Activated T-cell treated with anti-CD3 and anti-CD28 coated beads, Interleukin-2, amount 50 U/mL, for 24 hours (primary cell): ENCODE measurements at places on chromosomes 3 and 15.

GRCh38 chr3:9795207-9795606 is 2.3 kb downstream of the ARPC4 start:
- no peak for DNase-seq

GRCh38 chr3:3201611-3202010 is 22.1 kb upstream of the CRBN start:
- DNase-seq = no peak

- no peak for DNase-seq
Observed at GRCh38 chr15:34239151-34239808, 14.5 kb downstream of the EMC4 start.

DNA sequence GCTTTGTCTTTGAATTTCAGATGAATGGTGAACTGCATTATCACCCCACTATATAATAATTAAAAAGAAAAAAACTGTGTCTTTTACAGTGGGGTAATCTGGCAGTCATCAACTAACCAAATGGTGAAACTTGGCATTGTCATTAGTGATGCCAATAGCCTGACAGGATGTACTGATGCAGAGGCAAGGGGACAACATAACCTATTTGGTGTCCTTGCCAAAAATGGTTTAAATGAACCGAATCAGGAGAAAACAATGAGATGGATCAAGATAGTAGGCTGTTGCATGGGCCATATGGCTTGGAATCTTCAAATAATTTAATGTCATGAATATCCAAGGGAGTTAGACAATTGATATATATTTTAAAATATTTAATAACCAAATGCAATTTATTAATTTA is 738.7 kb downstream of the FHIT start:
- DNase-seq = no peak

- peak; percentile 64 for DNase-seq
Observed at GRCh38 chr3:187027531-187028278, 97.4 kb downstream of the ST6GAL1 start.

DNA sequence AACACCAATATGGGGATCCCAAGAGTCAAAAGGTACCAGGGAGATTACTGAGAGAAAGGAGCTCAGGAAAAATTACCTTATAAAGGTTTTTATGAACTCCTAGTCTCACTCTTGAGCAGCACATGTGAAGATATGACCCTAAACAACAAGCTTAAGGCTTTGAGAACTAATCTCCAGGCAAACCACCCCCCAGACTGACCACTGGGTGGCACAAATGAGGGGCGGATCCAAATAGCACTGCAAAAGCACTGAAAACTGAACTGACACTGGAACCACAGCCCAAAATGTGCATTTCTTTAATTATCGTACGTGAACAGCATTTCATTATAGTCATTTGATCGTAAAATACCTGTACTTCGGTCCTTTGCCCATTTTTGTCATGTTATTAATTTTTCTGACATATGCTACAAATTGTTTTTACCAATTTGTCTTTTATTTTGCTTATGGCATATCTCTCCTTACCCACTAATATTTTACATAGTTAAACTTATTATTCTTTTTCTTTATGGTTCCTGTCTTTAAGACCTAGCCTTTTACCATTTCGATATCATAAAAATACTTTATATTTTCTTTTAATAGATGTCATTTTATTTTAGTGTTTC is 31.5 kb upstream of the TFDP2 start:
- peak; percentile 35 for DNase-seq

DNA sequence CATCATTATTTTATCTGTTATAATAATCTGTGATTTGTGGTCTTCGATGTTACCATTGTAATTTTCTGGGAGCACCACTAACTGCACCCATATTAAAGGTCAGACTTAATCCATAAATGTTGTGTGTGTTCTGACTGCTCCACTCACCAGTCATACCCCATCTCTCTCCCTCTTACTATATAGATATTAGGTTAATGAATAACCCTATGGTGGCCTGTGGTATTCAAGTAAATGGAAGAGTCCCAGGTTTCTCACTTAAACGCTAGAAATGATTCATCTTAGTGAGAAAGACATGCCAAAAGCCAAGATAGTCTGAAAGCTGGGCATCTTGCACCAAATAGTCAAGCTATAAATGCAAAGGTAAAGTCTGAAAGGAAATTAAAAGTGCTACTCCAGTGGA is 1358.5 kb downstream of the ROBO2 start:
- DNase-seq = no peak

- peak; percentile 63 for DNase-seq
Observed at GRCh38 chr3:9915254-9916141, 1.4 kb upstream of the IL17RC start.

DNA sequence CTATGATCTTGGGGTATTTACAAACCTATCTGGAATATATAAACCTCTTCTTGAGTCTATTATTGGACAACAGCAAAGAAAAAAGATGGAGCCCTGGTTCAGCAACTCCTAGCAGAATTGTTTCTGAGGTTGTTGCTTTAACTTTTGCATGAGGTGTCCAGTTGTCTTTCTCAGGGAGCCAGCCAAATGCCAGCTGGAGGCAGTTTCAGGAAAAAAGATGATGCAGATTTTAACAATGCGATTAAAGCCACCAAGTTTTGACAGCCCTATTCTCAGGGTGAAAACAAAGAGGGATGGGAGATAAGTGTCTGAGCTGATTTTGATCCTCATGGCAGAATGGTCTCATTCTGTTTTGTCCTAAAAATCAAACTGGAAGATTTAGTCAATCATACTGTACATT is 181.6 kb upstream of the RASGRP1 start:
- DNase-seq = no peak

- no peak for DNase-seq
Observed at GRCh38 chr3:127524296-127524896, 66.1 kb downstream of the TPRA1 start.

GRCh38 chr3:10528046-10528445 is 22.7 kb upstream of the ATP2B2 start:
- DNase-seq = no peak

GRCh38 chr3:71069797-71070196 is 513.7 kb downstream of the FOXP1 start:
- peak; percentile 74 for DNase-seq

DNA sequence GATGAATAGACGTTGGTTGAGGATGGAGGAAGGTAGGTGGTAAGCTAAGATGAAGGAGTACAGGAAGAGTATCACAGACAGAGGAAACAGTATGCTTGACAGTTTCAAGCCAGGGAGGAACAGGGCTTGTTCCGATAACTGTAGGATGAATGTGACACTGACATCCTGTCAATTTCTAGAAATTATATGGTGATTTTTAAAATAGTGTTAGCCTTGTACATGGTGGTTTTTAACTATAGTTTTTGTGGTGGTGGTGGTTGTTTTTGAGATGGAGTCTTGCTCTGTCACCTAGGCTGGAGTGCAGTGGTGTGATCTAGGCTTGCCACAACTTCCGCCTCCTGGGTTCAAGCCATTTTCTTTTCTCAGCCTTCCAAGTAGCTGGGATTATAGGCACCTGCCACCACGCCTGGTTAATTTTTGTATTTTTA is 92.8 kb downstream of the FNDC3B start:
- no peak for DNase-seq

DNA sequence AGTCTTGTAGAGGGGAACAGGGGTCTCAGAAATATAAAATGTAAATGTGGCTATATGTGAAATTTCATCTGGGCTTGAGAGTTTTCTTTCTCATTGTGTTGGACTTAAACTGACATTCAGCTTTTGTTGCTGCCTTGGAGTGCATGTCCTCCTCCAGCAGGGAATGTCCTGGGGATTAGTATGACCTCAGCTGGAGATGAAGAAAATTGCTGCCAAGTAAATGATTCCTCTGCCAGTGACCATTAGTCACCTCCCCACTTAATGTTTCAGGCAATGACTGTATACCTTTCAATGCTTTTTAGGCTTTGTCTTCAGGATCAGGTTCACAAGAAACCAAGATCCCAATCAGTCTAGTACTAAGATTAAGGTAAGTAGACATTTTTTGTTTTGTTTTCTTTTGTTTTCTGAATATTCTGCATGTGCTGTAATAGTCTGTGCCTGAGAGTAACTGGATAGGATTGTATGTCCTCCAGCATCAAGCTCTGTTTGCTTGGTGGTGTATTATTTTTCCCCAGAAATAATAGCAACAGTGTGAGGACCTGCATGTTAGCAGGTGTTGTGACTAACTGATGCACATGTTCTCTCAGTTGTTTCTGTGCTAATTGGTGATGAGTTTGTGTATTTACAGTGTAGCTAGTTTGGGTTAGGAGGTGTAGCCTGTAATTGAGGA is 18.1 kb upstream of the SLC22A13 start:
- DNase-seq = no peak

- DNase-seq = no peak
Observed at GRCh38 chr3:69391554-69391953, 5.7 kb upstream of the FRMD4B start.

- DNase-seq = no peak
Observed at GRCh38 chr3:13863382-13863952, 16.4 kb downstream of the WNT7A start.

- DNase-seq = no peak
Observed at GRCh38 chr3:36477655-36478054, 97.4 kb downstream of the STAC start.

- no peak for DNase-seq
Observed at GRCh38 chr3:181725131-181725731, 13.5 kb downstream of the SOX2 start.

- DNase-seq = no peak
Observed at GRCh38 chr3:64058566-64058965, 35.3 kb upstream of the PSMD6 start.

GRCh38 chr3:23455775-23456174 is 252.6 kb downstream of the UBE2E2 start:
- DNase-seq = no peak

GRCh38 chr3:185757176-185757575 is 67.7 kb downstream of the IGF2BP2 start:
- DNase-seq = no peak

DNA sequence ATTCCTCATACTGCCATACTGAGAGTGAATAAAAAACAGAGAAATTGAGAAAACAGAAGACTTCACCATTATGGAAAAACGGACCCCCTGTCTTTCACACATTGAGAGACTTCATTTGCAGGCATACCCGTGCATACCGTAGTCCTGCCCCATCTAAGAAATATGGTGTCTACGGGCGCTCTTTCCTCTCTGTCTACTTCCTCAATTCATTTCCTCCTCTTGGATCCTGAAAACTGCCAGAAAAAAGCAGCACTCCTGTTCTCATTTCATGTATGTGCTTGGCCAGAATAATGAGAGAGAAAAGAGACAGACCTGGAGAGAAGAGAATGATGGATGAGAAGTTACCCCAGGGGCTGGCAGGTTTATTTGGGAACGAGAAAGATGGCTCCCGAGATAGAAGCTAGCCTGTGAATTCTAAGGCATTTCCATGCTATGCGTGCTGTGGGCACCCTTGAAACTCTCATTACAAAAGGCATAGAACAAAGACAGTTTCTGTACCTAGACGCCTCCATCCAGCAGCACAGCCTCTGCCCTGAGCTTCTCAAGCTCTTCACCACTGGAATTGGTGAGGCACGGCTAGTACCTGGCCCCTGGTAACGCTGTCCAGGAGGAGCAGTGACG is 62.5 kb upstream of the EPHB3 start:
- no peak for DNase-seq

DNA sequence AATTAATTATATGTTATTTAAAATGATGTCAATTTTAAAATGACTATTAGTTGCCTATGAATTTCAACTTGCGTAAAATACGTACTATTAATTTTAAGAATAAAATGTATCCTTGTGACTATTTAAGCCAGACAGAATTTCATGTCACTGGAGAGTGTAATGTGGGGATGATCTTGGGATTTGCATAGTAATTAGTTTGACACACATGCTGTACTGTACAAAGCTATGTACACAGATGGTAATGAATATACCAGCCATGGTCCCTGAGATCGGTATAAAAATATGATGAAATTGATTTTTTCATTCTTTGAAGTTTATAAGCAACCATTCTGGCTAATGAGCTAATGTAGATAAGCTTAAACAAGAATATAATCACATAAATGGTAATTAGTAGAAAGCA is 134.4 kb upstream of the ROBO1 start:
- no peak for DNase-seq
